ENCODE measurements at places on chromosomes 6 and 20. TPM values are rescaled to one million over a fixed set of nuclear protein-coding genes. Genes with fewer than 3 reads are reported as not detected.

- no peak for DNase-seq
Measured at GRCh38 chr6:86934365-86934764, 3.0 kb upstream of the HTR1E start.

The BMP5 gene
- not detected for total RNA-seq

The POM121L2 gene
- not detected for total RNA-seq

DNA sequence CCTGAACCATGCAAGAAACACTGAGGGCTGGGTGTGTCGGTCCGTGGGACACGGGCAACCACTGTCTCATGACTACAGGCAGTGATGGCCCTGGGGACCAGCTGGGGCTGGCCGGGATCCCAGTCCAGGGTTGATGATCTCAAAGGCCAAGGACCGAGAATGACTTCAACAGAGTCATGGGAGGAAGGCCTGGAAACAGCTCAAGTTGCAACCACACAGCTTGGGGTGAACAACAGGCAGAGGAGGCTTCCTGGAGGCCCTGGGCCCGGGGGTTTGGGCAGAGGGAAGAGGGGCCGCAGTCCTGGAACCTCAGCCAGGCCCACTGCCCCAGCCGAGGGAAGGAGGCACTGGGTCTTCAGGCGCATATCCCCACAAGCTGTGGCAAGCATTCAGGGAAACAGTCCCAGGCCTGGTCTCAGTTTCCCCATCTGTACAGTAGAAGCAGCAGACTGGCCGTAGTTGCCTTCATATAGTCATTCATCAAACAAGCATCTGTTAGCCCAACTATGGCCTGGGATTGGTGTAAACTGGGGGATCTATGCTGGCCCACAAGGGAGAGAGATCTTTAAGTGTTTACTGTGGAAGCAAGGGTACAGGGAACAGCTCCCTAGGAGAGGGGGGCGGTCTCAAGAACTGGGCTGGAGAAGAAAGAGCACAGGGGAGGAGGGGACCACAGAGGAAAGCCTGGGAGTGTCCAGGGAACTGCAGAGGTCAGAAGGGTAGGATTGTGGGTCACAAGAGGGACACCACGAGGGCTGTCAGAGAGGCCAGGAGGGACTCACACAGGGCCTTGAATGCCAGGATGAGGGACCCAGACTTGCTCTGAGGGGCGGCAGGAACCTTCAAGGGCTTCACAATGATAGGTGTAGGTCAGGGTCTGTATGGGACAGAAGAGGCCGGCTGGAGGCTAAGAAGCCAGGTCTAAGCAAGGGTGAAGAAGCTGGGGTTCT lies 2.1 kb downstream of the MYL9 start:
- DNase-seq: no peak

DNA sequence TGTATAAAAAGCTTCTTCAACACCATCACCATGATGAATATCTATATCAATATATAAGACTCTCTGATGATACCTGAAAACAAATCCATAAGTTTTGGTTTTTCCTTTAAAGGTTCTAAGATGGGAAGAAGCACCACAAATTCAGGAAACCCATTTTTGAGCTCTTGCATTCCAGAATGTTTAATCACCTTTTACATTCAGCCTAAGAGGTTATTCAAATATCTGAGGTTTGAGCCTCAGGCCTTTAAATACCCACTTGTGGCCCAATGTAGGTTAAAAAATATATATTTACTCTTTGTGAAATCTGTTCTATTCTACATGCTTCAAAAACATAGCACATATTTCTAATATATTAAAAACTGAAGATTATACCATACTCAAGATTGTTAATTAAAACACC lies 17.6 kb downstream of the HDAC2 start:
- peak; percentile 53 for DNase-seq

The MKKS gene
- total RNA-seq: 13.6 TPM

- no peak for DNase-seq
Measured at GRCh38 chr6:112920994-112921393, 573.9 kb downstream of the RFPL4B start.

The SIGLEC1 gene
- not detected for total RNA-seq

GRCh38 chr20:15675813-15676484 lies 897.3 kb downstream of the KIF16B start:
- peak; percentile 27 for DNase-seq

GRCh38 chr6:15297895-15298590 lies 52.2 kb downstream of the JARID2 start:
- DNase-seq: no peak

- DNase-seq: no peak
Measured at GRCh38 chr6:96795481-96795880, 41.8 kb downstream of the GPR63 start.

- DNase-seq: no peak
Measured at GRCh38 chr20:22508426-22508825, 75.9 kb downstream of the FOXA2 start.

The MYMX gene
- total RNA-seq: not detected

The C20orf204 gene
- 2.1 TPM for total RNA-seq

DNA sequence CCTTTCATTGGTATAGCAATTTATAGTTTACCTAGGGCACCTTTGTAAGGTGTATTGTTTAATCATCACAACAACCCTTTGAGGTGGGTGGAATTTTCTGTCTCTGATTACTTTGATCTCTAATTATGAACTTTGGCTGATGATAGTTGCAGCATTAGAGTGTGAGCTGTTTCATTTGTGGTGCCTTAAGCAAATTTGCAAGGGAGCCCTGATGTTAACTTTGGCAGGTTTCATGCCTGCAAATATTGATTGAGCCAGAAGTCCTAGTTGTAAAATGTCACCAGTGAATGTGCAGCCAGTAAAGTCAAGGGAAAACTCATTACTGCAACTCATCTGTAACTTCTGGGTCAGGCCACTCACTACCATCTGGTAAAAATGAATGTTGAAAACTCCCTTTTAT lies 29.8 kb downstream of the CTNNBL1 start:
- no peak for DNase-seq

The HLA-G gene
- total RNA-seq: not detected

DNA sequence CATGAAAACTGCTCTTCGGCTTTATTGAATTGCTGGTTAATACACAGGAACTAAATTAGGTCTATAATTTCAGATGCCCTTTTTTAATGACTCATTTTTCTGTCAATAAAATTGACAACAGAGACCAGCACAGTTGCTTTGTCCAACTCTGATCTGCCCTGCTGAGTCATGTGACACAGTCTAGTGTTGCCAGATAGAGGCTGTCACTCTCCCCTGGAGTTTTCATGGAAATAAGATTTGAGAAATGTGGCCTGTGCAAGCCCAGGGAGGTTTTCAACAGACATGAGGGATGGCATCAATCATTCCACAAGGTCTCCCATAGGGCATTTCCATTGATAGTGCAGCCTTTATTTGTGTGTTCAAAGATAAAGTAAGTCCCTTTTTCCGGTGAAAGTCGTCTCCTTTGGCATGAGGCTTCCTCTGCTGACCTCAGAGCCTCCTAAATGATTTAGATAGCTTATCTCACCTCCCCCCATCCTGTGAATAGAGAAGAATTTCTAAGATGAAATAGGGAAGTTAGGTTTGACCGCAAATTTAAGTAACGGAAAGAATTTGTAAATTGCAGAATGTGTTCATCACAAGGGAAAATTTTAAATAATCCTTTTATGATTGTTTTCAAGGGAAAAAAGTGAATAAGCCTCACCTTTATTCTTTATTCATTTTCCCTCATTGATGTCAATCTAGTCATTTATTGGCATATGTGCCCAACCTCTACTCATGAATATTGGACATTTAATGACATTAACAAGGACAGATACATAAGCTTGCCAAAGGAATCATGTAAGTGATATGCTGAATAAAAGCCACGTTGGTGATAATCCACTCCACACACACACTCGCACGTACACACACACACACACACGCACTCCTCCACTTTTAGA lies 277.7 kb downstream of the ADGB start:
- peak; percentile 50 for DNase-seq

DNA sequence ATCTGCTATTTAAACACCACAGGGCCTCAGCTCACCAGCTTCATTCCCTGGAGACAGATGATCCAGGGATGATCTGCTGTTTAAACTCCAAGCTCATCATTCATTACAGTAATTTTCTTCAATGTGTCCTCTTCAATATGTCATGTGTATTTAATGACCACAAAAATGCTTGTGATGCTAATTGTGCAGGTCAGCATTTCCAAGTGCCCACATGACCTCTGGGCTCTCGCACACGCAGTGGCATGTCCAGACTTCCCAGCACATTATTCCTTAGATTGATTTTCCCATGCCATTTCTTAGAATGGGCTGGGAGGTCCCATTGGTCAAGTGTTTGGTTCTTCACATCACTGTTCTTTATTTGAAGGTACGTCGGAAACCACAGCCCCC lies 434.4 kb downstream of the HAO1 start:
- no peak for DNase-seq

DNA sequence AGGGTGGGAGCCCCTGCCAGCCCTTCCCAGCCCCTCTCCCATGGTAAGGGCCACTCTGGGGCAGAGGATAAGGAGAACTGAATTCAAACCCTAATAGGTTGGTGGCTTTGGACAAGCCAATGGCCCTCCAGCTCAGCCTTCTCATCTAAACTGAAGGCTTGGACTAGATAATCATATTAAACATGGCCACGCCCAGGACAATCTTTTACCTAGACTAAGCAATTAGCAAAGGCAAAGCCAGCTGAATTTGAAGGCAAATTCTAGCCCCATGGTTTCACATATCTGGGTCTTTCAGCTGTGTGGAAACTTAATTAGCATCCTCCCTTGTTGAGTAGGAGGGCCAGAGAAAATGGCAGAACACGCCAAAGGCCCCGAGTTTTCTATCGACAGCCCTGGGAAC lies 10.7 kb downstream of the SLC22A23 start:
- DNase-seq: no peak

The ESR1 gene
- 2.2 TPM for total RNA-seq

GRCh38 chr6:147546501-147547368 lies 38.2 kb downstream of the SAMD5 start:
- DNase-seq: no peak

The C6orf15 gene
- not detected for total RNA-seq

- DNase-seq: no peak
Measured at GRCh38 chr6:22807261-22807660, 237.9 kb downstream of the HDGFL1 start.

Data from PC-3 (cell line).